ENCODE measurements at places on chromosomes 7 and 10. TPM values are rescaled to one million over a fixed set of nuclear protein-coding genes. Genes with fewer than 3 reads are reported as not detected.

The ACADSB gene
- 31.1 TPM for polyA plus RNA-seq

DNA sequence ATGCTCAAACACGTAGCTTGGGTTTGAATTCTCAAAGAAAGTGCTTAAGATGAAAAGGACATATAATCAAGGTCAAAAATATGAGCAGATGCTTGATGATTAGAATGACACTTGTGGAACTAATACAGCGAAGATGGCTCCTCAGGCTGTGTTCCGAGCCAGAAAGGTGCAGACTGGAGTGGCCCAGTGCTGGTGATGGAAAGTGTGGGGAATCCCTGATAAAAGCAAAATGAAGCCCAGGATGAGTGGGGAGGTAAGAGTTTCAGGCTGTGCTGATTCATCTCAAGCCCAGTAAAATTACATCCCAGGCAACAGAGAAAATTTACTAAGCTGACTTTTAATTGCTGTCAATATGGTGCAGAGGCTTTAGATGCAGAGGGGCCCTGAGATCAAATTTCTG lies 77.8 kb upstream of the IKZF1 start:
- DNase-seq, result no peak

- DNase-seq, result no peak
Observed at GRCh38 chr7:75965617-75966016, 28.8 kb downstream of the TMEM120A start.

- no peak for DNase-seq
Observed at GRCh38 chr10:78179886-78180705, 146.4 kb downstream of the RPS24 start.

- DNase-seq, result no peak
Observed at GRCh38 chr7:2608921-2609411, 22.8 kb upstream of the TTYH3 start.

The CXCL12 gene
- polyA plus RNA-seq, result 417 TPM

The COL17A1 gene
- 0.63 TPM for polyA plus RNA-seq

DNA sequence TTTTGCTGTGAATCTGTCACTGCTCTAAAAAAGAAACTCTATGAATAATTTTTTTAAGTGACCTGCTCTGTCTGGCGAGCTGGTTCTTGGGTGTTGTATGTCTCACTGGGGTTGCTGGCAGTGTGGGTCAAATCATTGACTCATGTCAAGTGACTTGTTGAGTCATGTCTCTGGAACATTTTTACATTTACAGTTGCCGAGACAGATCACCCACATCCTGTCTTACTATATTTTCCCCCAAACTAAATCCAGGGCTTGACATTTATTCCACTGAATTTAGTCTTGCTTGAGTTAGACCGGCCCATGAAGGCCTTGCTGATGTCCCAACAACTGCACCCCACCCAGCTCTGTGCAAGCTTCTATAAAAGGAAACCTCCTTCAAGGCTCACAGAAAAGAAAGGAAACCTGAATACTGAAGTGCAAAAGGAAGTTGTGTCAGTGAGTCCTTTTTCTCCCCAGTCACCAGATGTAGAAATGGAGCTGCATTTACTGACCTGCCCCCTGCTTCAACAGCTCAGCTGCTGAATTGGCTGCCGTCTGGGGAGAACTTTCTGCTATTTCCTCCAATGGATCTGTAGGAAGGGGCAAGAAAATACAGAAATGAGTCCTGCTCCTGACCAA lies 290.3 kb downstream of the TNS3 start:
- DNase-seq, result no peak

All from left kidney (tissue), 8 donors.